AG10803 (cell line): ENCODE measurements at places on chromosomes 2 and 18.

DNA sequence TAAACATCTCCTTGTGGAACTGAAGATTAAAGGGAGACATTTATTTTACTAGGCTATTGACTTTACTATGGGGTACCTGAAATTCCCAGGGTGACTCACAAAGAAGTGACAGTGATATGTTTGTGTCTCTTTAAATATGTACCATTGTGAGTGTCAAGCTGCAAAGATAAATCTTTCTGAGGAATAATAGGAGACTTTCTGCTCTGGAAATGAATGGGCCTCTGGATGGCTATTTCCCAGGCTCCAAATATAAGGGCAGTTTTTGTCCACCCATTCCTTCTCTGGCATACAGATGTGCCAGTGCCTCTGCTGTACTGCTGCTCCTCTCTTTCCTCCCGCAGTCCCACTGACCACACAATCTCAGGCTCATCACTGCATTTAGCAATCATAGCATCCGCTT lies 586.4 kb upstream of the CNTNAP5 start:
- DNase-seq, result no peak

DNA sequence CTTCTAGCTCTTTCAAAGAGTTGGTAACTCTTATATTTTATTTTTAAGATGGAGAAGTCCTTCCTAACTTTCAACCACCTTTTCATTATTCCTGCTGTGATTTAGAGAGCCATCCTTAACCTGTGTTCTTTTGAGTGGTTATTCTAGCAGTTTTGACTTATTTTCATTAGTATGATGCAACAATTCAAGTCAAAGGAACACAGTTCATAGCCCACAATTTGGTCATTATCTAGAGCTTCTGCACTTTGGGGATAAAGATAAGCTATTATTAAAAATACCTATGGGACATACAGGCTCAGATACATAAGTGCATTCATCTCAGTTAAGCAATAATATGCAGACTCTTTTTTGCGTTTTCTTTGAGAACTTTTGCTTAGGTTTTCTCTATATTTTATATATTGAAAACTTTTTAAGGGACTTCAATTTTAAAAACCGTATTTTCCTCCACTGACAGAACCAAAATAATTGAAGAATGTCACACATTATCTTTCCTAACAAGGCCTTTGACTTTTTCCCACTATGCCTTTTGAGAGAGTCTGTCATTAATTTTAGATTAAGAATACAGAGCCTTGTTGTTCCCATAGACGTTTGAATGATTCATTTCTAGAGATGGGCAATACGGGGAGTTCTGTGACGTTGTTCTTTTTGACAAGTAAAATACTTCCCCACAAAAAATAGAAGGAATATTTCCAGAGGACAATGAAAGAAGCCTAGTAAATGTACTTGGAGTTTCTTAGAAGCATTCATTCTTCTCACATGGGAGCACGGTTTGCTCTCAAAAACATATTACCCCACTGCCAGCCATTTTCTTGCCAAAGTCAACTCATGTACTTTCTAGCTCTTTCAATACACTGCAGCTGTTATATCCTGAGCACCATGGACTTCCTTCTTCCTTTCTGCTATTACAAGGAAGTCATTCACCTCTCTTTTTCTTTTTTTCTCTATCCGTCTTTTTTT lies 42.9 kb upstream of the RASGRP3 start:
- DNase-seq, result no peak

GRCh38 chr2:236703373-236703709 lies 133.7 kb downstream of the ACKR3 start:
- DNase-seq, result no peak

DNA sequence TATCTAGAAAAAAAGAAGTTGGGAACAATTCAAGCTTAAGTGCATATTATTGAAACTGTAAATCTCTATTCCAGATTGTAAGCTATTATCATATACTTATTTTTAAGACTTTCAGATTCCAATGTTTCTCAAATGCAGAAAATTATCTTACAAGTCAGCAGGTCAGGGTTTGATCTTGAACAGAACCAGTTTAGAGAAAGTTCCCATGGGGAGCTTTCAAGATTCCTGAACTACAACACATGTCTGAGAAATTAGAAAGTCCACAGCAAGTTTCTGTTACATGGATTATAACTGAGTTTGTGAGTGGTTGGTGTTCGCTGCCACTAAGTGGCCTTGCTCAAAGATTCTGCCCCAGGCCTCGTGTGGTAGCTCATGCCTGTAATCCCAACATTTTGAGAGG lies 31.6 kb upstream of the SP3 start:
- DNase-seq, result no peak

DNA sequence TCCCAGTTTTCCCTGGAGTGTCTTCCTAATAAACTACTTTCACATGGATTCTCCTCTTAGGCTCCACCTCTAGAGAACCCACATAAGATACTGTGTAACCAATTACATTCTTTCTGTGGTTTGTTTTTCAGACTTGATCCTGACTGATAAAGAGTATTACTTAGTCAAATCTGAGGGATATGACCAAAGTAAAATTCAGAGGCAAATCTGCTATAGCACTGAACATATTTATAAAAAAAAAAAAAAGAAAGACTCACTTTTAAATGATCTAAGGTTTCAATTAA lies 13.9 kb downstream of the CKAP2L start:
- peak; percentile 46 for DNase-seq

GRCh38 chr2:190674966-190675650 lies 26.2 kb downstream of the NAB1 start:
- DNase-seq, result no peak

DNA sequence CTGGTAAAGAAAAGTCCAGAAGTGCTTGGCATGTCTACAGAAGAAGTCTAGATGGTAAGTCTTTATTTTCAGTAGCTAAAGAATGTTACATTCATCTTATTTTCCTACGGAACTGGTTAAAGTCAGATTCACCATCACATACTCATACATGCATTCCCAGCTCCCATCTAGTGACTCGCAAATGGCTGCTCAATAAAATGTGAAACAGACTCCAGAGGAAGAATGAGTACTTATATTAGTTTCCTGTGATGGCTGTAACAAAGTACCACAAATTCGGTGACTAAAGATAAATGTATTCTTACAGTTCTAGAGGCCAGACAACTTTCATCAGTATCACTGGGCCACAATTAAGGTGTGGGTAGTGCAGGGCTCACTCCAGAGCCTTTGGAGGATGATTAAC lies 797.2 kb downstream of the SATB2 start:
- DNase-seq, result peak; percentile 34

DNA sequence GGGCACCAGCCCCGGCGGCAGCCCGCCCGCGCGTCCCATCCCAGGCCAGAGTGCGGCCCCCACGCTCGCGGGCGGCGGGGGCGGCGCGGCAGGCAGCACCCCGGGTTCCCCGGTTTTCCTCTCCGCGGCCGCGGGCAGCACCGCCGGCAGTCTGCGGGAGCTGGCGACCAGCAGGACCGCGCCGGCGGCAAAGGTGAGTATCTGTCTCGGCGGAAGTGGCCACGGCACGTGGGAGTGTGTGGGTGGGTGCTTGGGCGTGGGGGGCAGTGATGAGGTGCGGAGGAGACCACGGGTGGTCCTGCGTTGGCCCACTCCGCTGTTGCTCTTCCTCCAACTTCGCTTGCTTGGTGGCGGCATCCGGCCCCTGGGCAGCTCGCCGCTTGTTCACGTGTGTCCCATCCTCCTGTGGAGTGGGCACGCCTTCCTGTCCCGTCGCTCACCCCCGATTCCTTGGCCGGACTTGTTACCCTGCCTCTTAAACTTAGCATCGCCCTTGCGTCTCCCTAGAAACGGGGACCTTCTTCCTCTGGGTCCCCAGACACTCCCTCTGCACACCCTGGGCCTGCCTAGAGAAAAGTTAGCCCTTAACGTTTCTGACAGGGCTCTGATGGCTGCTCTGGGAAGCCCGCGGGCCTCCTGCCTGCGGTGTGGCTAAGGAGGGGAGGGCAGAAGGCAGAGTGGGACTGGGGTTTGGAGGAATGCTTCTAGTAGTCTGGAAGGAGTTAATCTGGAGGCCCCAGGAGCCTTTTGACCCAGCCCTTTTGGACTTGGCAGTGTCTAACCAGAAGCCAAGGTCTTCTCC lies 1.1 kb downstream of the SH3RF3 start:
- peak; percentile 49 for DNase-seq

- DNase-seq, result no peak
These were observed 53.1 kb downstream of the CHRNA1 start for GRCh38 chr2:174711206-174711605.

DNA sequence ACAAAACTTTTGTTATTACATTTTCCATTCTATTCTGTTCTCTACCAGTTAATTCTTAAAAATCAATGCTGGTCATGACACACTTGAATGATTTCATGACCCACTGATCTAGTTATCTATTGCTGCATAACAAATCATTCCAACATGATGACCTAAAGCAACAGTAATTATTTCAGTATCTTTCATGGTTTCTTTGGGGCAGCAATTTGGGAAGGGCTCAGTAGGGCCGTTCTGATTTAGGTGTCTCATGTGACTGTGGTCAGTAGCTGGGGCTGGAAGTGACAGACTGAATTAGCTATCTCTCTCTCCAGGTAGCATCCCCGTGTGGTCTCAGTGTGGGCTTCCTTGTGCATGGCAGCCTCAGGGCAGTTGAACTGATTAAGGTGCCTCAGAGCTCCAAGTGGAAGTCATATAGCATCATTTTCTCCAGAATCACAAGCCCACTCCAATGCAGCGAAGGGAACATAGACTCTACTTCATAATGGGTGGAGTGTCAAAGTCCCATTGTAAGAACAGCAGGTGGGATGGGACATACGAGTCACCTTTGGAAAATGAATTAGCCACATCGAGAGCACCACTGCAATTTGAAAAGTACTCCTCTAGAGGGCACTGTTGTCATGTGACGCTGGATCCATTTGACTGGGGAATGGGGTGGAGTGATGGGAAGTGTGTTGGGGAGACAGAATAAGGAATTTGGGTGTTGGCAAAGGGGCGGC lies 39.1 kb upstream of the FAM136A start:
- DNase-seq, result peak; percentile 29

DNA sequence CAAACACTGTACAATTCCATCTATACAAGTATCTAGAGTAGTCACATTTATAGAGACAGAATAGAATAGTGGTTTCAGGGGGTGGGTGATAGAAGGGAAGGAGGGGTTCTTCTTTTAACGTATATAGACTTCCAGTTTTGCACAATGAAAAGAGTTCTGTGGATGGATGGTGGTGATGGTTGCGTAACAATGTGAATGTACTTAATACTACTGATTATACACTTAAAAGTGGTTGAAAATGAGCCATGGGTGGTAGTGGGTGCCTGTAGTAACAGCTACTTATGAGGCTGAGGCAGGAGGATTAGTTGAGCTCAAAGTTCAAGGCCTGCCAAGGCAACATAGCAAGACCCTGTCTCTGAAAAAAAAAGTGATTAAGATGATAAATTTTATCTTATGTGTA lies 85.8 kb downstream of the SETBP1 start:
- no peak for DNase-seq

DNA sequence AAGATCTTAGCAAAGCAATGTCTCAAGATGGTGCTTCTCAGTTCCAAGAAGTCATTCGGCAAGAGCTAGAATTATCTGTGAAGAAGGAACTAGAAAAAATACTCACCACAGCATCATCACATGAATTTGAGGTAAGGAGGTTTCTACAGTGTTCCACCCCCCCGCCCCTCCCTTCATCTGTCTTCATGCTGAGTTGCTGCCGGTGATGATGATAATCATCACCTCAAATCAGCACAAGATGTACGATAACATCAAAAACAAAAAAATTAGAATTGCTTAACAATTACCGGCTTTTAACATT lies 14.6 kb downstream of the UGP2 start:
- DNase-seq, result peak; percentile 17

DNA sequence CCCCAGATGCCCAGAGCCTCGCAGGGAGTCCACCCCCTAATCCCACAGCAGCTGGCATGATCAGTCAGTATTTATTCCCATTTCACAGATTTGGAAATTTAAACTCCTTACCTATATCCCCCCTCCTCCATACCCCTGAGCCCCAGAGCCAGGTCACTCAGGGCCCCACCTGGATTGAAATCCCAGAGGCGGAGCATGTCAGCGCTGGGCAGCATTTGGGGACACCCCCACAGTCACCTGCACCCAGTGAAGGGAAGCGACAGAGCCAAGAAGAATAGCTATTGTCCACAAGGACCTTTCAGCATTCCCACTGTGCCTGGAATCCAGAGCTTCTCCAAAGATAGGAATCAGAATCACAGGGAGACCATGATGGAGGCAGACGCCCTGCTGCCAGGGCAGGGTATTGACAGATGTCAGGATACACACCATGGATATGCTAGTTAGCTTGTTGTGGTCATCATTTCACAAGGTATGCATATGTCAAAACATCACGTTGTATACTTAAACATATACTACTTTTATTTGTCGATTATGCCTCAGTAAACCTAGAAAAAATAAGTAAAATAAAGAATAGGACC lies 968 bp upstream of the ASTL start:
- DNase-seq, result no peak

DNA sequence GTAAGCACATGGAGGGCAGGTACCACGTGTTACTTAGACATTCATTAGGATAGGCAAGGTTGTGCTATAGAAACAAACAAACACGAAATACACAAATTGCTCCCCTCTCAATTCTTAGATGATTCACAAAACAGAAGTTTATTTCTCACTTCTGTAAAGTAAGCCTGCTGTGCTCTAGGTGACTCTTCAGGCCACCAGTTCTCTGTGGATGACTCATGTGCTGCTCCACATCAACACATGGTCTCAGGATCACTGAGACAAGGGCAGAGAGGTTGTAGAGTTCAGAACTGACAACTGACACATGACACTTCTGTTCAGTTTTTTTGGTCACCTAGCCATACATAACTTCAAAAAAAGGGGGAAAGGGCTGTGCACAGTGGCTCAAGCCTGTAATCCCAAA lies 70.6 kb downstream of the DAW1 start:
- DNase-seq, result no peak

DNA sequence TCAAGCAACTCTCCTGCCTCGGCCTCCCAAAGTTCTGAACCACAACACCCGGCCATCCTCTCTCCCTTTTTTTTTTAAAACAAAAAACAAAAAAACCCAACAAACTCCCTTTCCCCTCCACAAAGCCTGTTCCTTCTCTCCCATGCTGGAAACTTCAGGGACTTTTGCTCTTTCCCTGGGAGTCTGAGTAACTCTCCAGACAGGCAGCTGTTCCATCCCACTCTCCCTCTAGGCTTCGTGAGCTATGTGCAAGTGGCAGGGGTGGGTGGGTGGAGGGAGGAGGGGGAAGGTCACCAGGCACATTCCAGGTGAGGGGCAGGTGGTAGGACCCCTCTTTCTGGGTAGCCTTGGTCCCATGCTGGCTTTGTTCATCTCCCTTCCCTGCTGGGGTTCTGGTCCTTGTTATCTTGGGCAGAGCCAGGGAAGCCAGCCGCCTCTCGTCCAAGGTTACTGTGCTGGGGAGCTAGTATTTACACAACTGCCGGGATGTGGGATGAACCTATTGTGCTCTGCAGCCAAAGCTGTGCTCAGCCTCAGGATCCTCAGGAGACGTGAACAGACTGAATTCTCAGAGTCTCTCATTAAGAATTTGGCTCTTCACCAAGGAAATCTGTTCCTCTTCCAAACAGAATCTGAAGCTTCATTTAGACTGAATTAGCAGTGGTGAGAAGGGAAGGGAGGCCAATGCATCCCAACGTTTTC lies 106.9 kb downstream of the LIPG start:
- DNase-seq, result no peak

GRCh38 chr2:127389778-127390435 lies 2.1 kb upstream of the MAP3K2 start:
- DNase-seq, result no peak
